ENCODE measurements at places on chromosomes 2 and 18. TPM values are rescaled to one million over a fixed set of nuclear protein-coding genes. Genes with fewer than 3 reads are reported as not detected.

- H3K27ac ChIP-seq = no peak overlapping the region
- no peaks in the 10 kb centered on the region for H3K36me3 ChIP-seq
- DNase-seq = no peak
Measured at GRCh38 chr2:19274439-19274838, 84.0 kb downstream of the OSR1 start.

- H3K36me3 ChIP-seq = no peaks in the 10 kb centered on the region
- DNase-seq = no peak
- H3K4me3 ChIP-seq = no peak overlapping the region
- no peak overlapping the region for H3K27ac ChIP-seq
- no peaks in the 10 kb centered on the region for H3K4me1 ChIP-seq
- no peaks in the 10 kb centered on the region for H3K27me3 ChIP-seq
Measured at GRCh38 chr2:188425266-188425665, 133.6 kb downstream of the GULP1 start.

LAMA1 gene
- total RNA-seq = not detected

TM4SF20 gene
- not detected for total RNA-seq

ICA1L gene
- 4.6 TPM for total RNA-seq

PXDN gene
- 1.00 TPM for total RNA-seq

ALPI gene
- total RNA-seq = not detected

C1GALT1C1L gene
- total RNA-seq = 0.20 TPM

TBR1 gene
- not detected for total RNA-seq

GRCh38 chr2:9092383-9093282 is 89.1 kb upstream of the MBOAT2 start:
- DNase-seq = no peak
- no peaks in the 10 kb centered on the region for H3K4me1 ChIP-seq
- no peaks in the 10 kb centered on the region for H3K36me3 ChIP-seq
- no peak overlapping the region for H3K4me3 ChIP-seq

DNA sequence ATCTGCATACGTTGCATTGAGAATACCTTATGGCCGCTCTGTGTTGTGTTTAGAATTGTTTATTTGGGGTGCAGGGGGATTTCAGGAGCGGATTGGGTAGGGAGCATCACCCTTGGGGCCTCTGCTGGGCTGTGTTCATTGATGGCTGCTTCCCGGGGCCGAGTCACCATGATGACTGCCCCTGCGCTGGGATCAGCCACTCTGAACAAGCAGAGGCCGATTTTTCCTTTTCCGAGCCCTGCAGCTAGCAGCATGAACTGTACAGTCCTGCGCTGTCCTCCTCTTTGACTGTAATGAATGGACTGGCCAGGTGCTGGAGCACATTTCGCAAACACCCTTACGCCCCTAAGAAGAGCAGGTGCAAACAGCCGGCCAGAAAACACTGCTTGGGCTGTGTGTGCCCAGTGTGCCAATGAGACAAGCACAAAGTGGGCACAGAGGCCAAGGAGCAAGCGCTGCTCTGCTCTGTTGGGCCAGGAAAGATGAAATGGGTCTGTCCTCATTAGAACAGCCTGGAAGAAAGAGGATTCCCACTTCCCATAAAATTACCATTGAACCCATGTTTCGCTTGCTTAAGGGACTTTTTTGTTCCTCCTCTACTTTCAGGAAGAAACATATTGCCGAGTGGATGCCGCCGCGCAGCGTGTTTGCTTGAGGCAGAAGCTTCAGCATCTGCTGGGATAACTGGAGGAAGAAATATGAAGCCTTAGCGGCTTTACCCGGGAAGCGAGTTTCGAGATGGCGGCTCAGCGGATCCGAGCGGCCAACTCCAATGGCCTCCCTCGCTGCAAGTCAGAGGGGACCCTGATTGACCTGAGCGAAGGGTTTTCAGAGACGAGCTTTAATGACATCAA is 82.7 kb downstream of the SH3BP4 start:
- H3K4me1 ChIP-seq = no peaks in the 10 kb centered on the region
- no peak overlapping the region for H3K27ac ChIP-seq
- H3K27me3 ChIP-seq = no peaks in the 10 kb centered on the region
- H3K36me3 ChIP-seq = no peaks in the 10 kb centered on the region
- H3K4me3 ChIP-seq = no peak overlapping the region

- H3K4me1 ChIP-seq = no peaks in the 10 kb centered on the region
- H3K36me3 ChIP-seq = no peaks in the 10 kb centered on the region
- no peak overlapping the region for H3K27ac ChIP-seq
- no peak overlapping the region for H3K4me3 ChIP-seq
- H3K27me3 ChIP-seq = no peaks in the 10 kb centered on the region
- DNase-seq = no peak
Measured at GRCh38 chr2:1647417-1648240, 96.7 kb downstream of the PXDN start.

GRCh38 chr18:49193897-49194296 is 243.1 kb upstream of the SMAD7 start:
- no peaks in the 10 kb centered on the region for H3K4me1 ChIP-seq
- no peak for DNase-seq
- no peaks in the 10 kb centered on the region for H3K27me3 ChIP-seq
- no peaks in the 10 kb centered on the region for H3K36me3 ChIP-seq
- H3K27ac ChIP-seq = no peak overlapping the region
- H3K4me3 ChIP-seq = no peak overlapping the region

DNA sequence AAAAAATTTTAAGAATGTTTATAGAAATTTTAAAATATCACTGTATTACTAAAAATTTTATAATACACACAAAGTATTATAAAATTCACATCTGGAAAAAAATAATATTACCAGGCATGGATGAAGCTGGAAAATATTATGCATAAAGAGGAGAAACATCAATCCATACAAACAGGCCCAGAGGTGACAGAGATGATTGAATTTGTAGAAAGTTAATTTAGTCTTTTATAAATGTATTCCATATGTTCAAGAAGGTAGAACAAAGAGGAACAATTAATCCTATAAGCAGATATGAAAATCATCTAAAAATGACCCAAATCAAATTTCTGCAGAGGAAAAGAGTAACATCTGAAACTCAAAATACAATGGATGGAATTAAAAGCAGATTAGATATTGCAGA is 605.2 kb upstream of the CELF4 start:
- no peak for DNase-seq
- H3K27ac ChIP-seq = no peak overlapping the region
- H3K36me3 ChIP-seq = no peaks in the 10 kb centered on the region
- no peaks in the 10 kb centered on the region for H3K27me3 ChIP-seq

GAD1 gene
- total RNA-seq = 1.0 TPM

DNA sequence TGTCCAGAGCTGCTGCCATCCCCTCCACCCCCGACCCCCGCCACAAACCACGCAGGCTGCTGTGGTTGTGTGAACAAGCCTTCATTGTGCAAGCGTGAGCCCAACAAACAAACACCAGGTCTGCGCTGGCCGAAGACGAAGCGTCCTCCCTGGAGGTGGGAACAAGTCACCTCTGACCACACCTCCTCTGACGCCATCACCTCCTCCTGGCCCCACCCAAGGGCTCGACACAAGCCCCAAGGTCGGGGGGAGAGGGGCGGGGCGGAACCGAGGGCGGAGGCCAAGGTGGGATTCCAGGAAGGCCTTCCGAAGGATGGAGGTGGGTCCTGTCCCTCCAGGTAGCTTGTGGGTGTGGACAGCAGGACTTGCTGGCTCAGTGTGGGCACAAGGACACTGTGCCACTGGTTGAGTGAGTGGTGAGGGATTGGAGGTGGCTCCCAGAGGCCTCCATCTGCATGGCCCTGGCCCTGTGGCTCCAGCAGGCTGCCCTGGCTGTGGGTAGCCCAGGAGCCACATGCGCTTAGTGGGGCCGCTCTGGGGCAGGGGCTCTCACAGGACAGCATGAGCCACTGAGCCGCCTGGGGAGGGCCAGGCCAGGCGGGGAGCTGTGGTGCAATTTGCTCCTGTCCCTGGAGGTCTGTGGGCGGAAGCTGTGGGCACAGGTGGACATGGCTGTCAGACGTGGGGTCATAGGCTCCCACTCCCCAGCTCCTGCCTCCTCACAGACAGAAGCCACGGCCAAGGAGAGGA is 7.4 kb upstream of the GPR17 start:
- H3K27me3 ChIP-seq = no peaks in the 10 kb centered on the region
- no peak overlapping the region for H3K27ac ChIP-seq
- DNase-seq = no peak
- no peak overlapping the region for H3K4me3 ChIP-seq
- H3K36me3 ChIP-seq = no peaks in the 10 kb centered on the region

- no peaks in the 10 kb centered on the region for H3K36me3 ChIP-seq
- no peaks in the 10 kb centered on the region for H3K4me1 ChIP-seq
- H3K4me3 ChIP-seq = no peak overlapping the region
- no peak for DNase-seq
- H3K27ac ChIP-seq = no peak overlapping the region
Measured at GRCh38 chr2:177753682-177754491, 318.7 kb downstream of the PDE11A start.

GRCh38 chr2:214800180-214800579 is 9.3 kb downstream of the BARD1 start:
- no peaks in the 10 kb centered on the region for H3K4me1 ChIP-seq
- no peaks in the 10 kb centered on the region for H3K27me3 ChIP-seq
- DNase-seq = no peak

DNA sequence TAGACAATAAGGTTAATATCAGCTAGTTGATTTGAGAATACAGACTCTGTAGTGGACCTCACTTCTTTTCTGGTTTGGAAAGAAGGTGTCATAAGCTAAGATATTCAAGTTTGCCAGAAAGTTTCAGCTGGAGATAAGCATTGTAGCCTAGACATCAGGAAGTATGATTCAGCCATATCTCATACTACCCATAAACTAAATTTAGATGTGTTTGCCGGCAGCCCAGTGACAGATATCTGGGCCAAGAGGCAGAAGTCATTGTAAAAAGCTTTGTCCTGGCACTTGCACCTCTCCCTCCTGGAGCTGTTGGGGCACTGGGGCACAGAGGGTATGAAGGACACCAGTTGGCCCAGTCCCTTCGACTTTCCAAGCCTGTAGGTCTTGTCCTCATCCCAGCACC is 128.0 kb downstream of the EPHA4 start:
- H3K4me3 ChIP-seq = no peak overlapping the region
- DNase-seq = no peak
- no peaks in the 10 kb centered on the region for H3K4me1 ChIP-seq
- H3K27ac ChIP-seq = no peak overlapping the region

DNA sequence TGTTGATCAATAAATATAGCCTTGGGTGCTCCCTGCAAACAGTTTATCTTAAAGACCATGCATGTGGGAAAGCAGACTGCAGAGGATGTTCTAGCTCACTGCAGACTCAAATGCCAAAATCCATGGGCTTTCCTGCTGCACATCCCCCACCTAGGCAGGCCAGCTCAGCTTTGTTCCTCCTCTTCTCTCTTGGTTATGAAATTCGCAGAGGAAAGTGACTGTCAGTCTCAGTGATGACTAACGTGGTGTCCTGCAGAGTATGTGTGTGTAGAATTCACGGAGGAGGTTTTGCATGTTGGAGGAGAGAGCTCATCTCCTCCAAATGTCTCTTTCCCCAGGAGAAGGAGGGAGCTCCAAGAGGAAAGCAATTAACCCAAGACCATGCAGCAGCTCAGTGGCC is 21.4 kb upstream of the KCNS3 start:
- no peaks in the 10 kb centered on the region for H3K27me3 ChIP-seq
- no peak overlapping the region for H3K27ac ChIP-seq
- H3K36me3 ChIP-seq = no peaks in the 10 kb centered on the region

GRCh38 chr2:118846442-118846952 is 951 bp downstream of the EN1 start:
- H3K27ac ChIP-seq = no peak overlapping the region
- no peak overlapping the region for H3K4me3 ChIP-seq
- no peaks in the 10 kb centered on the region for H3K36me3 ChIP-seq

RAX gene
- total RNA-seq = not detected

DNA sequence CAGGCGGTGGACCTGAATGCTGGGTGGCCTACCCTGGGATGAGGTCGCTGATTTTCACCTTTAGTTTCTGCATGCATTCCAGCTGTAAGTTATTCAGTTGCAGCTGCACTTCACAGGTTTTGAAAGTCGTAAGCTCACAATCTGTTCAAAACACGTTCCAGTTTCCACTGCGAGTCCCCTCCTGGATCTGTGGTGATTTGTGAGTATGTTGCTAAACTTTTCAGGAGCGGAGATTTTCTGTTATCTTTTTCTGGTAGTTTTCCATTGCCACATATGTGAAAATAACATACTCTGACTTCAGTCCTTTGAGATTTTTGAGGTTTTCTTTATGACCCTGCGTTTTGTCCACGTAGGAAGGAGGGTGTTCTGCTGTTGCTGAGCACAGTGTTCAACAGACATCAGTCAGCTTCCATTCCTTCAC is 102.1 kb downstream of the SNTG2 start:
- no peak overlapping the region for H3K4me3 ChIP-seq
- no peaks in the 10 kb centered on the region for H3K36me3 ChIP-seq
- no peaks in the 10 kb centered on the region for H3K4me1 ChIP-seq

All from CD8-positive, alpha-beta memory T cell (primary cell).